ENCODE measurements at places on chromosomes 11 and 22.

DNA sequence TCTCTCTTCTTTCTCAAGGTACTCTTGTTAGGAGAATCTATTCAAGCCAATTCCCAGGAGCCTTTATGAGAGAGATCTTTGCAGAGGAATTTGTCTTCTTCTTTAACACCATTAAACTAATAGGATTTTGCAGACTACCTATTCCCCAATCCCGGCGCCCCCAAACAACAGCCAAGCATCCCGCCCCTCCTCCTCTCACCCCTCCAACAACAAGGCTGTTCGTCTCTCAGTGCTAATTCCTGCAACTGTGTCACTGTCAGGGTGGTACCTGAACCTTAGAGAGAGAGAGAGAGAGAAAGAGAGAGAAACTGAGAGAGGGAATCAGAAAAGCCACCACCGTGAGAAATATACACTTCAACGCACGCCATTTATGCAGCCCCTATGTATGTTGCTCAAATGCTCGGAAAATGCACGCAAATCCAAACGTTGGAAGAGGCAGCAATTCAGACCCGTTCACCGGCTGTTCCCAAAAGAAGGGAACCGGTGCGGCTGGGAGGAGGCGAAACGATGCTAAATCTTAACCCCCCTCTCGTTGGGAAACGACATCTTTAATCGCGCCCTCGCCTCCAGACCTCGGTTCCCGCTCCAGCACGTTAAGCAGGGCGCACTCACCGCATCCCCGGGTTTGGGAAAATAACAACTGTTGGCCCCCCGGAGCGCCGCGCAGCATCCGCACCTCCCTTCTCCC, 961 bp downstream of the KCNA4 start:
- no peak for DNase-seq

DNA sequence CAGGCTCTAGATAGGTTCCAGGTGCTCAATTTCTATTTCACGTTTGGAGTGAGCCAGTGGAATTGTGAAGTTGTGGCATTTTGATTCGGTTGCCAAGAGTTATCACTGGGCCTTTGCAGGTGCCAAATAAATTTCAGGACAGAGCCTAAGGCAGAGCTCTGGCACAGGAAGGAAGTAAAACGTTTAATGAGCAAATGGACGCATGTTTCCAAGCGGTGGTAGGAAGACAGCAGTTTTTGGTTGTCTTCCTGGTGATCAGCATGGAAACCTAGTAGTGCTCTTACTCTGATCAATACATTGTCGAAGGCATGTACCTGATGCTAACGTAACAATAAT, 452 bp downstream of the BIRC3 start:
- no peak for DNase-seq

DNA sequence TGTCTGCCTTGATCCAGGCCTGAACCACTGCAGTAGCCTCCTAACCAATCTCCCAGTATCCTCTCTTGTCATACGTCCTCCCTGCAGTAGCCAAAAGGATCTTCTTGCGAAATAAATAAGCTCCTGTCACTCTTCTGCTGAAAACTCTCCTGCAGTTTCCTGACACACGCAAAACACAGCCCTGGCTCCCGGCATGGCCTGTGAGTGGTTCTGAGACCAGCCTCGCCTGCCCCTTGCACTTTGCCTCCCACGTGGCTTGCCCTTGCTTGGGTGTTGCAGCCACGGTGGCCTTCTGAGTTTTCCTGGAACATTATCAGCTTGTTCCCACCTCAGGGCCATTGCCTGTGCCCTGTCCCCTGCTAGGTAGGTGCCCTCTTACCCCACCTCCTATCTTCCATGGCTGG, 7.2 kb downstream of the ZC3H7B start:
- no peak for DNase-seq

DNA sequence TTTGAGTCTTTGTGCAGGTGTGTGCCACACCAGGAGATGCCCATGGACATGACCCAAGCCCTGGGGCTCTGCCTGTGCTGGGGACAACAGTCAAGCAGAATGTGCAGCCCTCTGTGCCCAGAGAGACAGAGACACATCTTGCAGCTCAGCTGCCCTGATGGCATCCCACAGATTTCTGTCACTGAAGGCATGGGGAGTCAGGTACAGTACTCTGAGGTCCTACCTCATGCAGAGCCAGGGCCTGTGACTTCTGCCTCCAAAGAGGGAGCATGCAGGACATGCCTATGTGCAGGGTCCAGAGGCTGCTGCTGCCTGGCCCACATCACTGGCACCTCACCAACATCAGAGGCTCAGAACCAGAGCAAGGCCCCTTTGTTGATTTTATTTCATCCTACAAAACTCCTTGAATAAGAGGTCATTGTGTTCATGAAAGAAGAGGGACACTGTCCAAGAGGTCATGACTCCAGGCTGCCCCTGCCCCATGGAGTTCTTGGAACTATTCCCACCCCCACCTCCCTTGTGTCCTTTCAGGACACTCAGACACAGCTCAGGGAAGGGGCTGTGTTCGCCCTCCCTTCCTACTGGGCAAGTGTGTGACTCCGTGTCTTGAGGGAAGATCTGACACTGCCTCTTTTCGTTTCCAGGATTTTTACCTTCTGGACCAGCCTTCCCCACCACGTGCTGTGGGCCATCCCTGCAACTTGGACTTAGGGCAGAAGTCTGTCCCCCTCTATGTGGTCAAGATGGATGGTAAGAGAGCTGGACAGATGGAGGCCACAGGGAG, 62.3 kb downstream of the BTG4 start:
- DNase-seq, result no peak

DNA sequence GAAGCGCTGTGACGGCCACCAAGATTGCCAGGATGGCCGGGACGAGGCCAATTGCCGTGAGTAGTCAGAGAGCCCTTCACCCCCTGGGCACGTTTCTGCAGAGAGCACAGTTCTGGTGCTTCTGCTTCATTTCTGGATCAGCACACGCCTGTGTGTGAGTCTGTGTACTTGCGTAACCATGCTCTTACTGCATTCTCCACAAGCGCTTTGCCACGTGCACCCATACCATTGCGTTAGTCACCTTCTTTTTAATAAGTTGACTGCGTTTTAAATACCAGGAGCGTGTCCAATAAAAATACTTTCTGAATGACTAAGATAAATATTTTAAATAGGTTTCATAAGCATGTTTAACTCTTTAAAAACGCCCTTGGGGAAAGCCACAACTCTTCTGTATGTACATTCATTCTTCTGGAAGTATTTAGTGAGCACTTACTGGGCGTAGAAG, 143.0 kb upstream of the SORL1-AS1 start:
- peak; percentile 88 for DNase-seq

DNA sequence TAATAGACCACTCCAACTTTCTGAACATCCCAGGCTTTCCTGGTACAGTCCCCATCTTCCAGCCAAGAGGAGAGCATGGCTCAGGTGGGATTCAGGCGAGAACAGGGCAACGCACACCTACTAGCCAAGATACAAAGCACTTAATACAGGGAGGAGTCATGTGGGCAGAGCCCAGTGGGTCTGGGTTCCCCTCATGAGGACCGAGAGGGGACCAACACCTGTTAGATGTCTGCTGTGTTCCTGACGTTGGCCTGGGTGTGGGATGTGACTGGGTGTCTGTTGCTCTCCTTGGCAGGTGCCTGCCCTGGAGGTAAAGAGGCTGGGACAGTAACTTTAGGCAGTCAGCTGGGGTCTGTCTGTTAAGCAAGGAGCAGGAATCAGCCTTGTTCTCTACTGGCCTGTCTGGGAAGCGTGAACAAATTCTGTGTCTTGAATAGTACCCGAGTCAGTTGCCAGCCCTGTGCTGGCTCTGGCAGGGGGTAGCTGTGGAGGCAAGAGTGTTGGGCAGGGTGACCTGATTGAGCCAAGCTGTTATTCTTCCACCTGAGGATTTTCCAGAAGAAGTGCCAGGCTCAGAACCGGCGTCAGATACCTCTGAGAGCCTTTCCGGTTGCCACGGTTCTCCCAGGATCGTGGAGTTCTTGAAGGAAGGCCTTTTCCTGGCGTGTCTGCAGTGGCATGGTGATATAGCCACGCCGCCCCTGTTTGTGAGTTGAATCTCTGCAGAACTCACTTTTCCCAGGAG, 56.3 kb downstream of the BCR start:
- DNase-seq, result no peak

- DNase-seq, result no peak
Measured at GRCh38 chr11:833849-834311, 1.1 kb downstream of the CD151 start.

DNA sequence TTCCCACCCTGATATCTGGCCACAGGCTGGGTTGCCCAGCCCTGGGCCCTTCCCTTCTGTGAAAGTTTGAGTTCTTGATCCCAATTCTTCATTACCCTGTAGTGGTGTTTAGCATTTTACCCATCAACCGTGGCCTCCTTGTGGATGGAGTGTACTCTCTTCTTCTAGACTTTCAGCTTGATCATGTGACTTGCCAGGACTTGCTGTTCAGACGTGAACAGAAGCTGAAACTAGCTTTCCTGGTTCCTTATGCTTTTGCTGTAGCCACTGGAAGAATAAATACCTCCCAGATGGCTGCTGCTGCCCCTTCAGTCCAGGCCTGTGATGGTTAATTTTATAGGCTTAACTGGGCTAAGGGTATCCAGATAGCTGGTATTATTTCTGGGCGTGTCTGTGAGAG, 32.7 kb upstream of the DAGLA start:
- DNase-seq, result no peak

DNA sequence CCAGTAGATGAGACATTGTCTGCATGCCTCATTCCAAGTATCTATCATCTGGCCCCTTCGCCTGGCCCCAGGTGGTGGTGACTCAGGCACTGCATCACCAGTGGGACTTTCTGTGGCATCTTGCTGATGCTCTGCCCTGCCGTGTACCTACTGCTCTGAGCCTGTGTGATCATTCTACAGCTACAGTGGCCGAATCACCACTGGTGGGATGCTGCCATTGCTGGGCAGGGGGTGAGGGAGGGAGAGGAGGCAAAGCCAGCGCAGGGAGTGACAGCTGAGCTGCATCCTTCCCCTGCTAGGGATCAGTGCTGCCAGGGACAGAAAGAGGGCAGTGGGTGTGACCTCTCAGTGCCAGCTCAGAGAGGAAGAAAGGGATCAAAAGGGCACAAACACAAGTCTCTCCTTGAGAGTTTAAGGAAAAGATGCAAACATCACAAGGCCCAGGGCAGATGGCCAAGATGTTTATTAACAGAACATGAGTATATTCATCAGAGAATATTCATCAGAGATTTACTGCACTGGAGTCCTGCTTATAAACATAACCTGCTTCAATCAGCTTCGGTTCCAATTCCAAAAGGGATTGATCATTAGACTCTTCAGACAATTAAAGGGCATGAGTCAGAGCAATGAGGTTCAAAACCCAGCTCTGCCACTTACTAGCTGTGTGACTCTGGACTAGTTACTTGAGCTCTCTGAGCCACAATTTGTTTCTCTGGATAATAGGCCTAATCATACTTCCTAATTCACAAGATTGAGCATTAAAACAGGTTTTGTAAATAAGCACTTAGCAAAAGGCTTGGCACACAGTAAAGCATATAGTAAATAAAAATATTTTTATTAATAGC, 109.8 kb downstream of the NAT10 start:
- peak; percentile 81 for DNase-seq

DNA sequence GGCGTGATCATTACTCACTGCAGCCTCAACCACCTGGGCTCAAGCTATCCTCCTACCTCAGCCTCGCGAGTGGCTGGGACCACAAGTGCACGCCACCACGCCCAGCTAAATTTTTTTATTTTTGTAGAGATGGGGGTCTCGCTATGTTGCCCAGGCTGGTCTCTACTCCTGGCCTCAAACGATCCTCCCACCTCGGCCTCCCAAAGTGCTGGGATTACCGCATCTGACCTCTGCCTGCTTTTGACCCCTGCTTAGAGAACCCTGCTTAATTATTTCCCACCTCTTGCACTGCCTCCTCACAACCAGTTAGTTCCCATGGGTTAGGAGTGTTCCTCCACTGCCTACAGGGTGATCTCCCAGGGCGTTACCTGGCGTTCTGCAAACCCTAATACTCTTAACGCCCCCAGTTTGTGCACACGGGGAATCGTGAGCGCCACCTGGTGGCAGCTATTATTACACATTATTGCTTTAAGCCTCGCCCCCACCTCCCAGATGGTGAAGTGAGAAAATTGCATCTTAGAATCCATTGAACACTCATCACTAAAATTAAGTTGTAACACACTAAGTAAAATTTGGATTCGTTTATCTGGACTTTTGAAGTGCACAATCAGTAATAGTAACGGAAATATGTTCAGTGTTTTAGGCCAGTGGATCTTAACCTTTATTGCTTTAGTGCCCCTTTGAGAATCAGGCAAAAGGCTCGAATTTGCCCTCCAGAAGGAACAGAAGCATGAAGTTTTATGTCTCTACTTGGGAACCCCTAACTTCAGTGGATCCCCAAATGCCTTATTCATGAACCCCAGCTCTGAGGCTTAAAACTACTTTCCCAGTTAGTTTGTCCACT, 61.4 kb upstream of the ASPHD2 start:
- DNase-seq, result no peak

- no peak for DNase-seq
Measured at GRCh38 chr11:128451652-128452470, 135.5 kb downstream of the ETS1 start.

- no peak for DNase-seq
Measured at GRCh38 chr11:12111549-12112520, 1.4 kb downstream of the MICAL2 start.

GRCh38 chr22:45224988-45225731, 15.5 kb downstream of the KIAA0930 start:
- DNase-seq, result peak; percentile 26

DNA sequence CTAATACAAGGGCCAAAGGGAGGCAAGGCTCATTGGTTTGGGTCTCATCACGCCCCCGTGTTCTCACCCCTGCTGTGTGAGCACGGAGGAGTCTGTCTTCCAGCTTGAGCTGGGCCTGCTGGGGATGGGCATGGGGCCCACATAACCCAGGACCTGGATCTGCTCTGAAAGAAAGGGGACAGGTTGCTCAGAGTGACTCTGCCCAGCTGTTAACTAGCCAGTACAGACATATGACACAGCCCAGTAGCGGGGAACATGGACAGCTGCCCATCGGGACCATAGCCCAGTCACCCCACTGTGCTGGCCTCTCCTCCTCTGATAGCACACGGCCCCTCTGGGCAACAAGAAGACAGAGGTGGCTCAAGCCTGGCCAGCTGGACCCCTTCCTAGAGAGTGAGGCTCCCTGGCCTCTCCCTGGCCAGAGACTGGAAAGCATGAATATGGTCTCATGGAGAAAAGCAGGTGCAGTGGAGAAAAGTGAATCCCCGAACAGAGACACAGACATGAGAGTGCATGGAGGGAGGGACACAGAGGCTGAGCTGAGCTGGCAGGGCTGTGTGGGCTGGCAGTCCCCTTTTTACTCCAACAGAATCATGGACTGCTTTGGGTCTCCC, 973.9 kb downstream of the BRD1 start:
- DNase-seq, result no peak

DNA sequence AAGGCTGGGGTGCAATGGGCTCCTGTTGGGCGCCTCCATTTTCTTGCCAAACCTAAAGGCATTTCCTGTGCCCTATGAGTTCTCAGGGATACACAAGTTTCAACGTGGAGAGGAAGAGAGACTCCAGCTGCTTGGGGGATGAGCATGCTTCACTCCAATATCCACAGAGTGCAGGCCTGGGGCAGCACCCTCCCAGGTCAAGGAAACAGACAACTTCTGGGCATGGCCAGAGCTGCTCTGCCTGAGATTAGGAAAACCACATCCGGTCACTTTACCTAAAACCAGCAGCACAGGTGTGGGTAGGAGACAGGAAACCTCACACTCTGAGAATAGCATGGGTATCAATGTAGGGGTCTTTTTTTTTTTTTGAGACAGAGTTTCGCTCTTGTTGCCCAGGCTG, 28.7 kb downstream of the TMEM184B start:
- DNase-seq, result no peak

- peak; percentile 75 for DNase-seq
Measured at GRCh38 chr11:126405906-126406305, 50.4 kb downstream of the ST3GAL4 start.
